ENCODE measurements at places on chromosomes 6 and 20. TPM values are rescaled to one million over a fixed set of nuclear protein-coding genes. Genes with fewer than 3 reads are reported as not detected.
A peak's percentile ranks its signal among the peaks of the same experiment; 100 is the strongest.

DNA sequence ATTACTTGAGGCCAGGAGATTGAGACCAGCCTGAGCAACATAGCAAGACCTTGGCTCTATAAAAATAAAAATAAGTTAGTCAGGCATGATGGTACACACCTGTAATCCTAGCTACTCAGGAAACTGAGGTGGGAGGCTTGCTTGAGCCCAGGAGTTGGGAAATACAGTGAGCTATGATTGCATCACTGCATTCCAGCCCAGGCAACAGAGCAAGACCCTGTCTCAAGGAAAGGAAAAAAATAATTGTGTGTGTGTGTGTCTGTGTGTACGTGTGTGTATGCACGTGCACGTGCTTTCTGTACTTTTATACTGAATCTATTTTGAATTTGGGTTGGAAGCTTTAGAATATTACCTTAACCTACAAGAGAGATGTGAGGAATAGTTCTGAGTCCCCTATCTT, 58.9 kb downstream of the KIZ start:
- no peak overlapping the region for H3K27ac ChIP-seq
- no peak overlapping the region for H3K4me3 ChIP-seq
- H3K27me3 ChIP-seq = no peaks in the 10 kb centered on the region
- no peaks in the 10 kb centered on the region for H3K36me3 ChIP-seq
- peaks cover 4% of the 10 kb centered on the region for H3K4me1 ChIP-seq
- DNase-seq = peak; percentile 18

DNA sequence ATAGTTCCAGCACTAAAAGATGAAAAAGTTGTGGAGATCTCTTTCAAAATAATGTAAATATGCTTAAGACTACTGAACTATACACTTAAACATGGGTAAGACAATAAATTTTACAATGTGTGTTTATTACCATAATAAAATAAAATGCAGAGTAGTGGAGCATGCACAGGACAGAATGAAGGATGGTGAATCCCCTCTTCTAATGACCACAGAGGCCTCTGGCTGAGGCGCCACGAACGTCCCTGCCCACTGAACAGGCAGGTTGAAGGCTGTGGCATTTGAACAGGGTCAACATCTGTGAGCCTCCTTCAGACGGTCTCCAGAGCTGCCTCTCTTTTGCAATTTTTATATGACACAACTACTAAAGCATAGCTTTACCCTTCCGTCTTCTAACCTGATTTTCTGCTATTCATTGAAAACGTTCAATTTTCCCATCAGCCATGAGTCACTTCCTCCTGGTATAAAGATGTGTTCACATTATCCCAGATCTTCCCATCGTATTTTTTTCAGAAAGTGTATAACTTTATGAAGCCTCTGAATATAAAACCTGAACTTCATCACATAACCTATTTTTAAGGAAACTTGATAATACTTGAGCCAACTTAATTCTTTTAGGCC, 37.8 kb downstream of the ADGRF4 start:
- H3K36me3 ChIP-seq = no peaks in the 10 kb centered on the region
- H3K27ac ChIP-seq = no peak overlapping the region
- H3K4me3 ChIP-seq = no peak overlapping the region
- H3K4me1 ChIP-seq = no peaks in the 10 kb centered on the region
- peak; percentile 43 for DNase-seq

- H3K27ac ChIP-seq = no peak overlapping the region
- no peak overlapping the region for H3K4me3 ChIP-seq
- DNase-seq = no peak
- no peaks in the 10 kb centered on the region for H3K4me1 ChIP-seq
Observed at GRCh38 chr6:24060982-24061754, 64.8 kb upstream of the NRSN1 start.

DNA sequence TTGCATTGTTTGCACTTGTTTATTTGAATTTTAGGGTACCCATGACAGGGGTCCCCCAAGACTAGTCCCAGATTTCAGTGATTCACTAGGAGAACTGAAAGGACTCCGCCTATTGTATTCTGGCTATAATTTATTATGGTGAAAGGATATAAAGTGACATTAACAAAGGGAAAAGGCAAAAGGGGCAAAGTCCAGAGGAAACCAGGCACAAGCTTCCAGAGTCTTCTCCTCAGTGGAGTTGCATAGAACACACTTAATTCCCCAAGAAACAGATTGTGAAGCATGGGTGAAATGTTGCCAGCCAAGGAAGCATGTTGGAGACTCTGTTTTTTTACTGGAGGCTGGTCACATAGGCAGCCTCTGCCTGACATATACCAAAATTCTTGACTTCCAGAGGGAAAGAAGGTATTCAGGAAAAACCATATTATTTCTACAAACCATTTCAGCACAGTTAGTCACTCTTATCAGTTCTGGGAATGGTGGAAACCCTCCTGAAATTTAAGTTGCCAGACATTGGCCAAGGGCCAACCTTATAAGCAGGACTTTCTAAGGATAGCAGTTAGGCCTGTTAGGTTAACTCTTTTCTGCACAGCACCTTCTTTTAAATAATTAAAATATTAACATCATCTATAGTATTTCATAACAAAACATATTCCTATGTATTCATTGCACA, 71.8 kb downstream of the FIG4 start:
- peaks cover 2% of the 10 kb centered on the region for H3K4me1 ChIP-seq
- H3K27me3 ChIP-seq = no peaks in the 10 kb centered on the region
- no peak overlapping the region for H3K4me3 ChIP-seq

DNA sequence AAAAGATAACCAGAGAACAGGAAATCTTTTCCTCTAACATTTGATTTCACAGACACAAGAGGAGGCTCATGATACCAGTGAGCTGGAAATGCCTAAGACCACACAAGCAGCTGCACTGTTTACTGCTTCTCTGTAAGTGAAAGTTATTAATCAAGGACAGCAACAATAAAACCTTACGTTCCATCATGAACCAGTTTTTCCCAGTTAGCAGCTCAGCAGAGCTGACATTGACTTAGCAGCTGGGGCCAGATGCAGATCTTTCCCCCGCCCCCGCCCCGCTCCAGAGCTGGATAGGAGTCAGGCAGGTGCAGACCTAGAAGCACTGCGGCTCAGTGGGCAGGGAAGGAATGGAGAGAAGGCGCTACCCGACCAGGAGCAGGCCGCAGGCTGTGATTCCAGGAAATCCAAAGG, 275.2 kb downstream of the GMDS start:
- no peaks in the 10 kb centered on the region for H3K36me3 ChIP-seq
- H3K27ac ChIP-seq = no peak overlapping the region
- H3K27me3 ChIP-seq = no peaks in the 10 kb centered on the region
- DNase-seq = peak; percentile 54
- no peaks in the 10 kb centered on the region for H3K4me1 ChIP-seq
- no peak overlapping the region for H3K4me3 ChIP-seq

DNA sequence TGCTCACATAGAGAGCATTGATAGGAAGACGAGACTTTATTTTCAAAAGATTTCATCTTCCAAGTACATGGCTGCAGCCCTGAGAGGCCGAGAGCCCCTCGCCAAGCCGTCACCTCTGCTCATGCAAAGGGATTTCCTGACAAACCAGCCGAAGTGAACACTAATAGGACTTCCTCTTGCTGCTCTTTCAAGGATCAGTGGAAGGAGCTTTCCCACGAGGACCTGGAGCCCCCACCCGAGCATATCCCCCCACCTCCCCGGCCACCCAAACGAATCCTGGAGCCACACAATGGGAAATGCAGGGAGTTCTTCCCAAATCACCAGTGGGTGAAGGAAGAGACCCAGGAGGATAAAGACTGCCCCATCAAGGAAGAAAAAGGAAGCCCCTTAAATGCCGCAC, 69.3 kb downstream of the PTPN1 start:
- no peak overlapping the region for H3K27ac ChIP-seq
- no peaks in the 10 kb centered on the region for H3K4me1 ChIP-seq
- DNase-seq = no peak
- H3K27me3 ChIP-seq = no peaks in the 10 kb centered on the region
- no peak overlapping the region for H3K4me3 ChIP-seq
- H3K36me3 ChIP-seq = peaks cover 22% of the 10 kb centered on the region

- no peak for DNase-seq
- no peaks in the 10 kb centered on the region for H3K27me3 ChIP-seq
- no peak overlapping the region for H3K4me3 ChIP-seq
- peaks cover 2% of the 10 kb centered on the region for H3K4me1 ChIP-seq
- no peaks in the 10 kb centered on the region for H3K36me3 ChIP-seq
Observed at GRCh38 chr6:144320741-144321140, 35.6 kb downstream of the UTRN start.

GRCh38 chr6:49409951-49410542, 53.0 kb downstream of the MMUT start:
- peak; percentile 36 for DNase-seq
- no peak overlapping the region for H3K4me3 ChIP-seq
- no peak overlapping the region for H3K27ac ChIP-seq
- no peaks in the 10 kb centered on the region for H3K27me3 ChIP-seq

GRCh38 chr20:4607287-4607713, 114.4 kb upstream of the PRND start:
- H3K27ac ChIP-seq = no peak overlapping the region
- no peaks in the 10 kb centered on the region for H3K36me3 ChIP-seq
- H3K4me3 ChIP-seq = no peak overlapping the region
- peak; percentile 81 for DNase-seq
- H3K27me3 ChIP-seq = no peaks in the 10 kb centered on the region
- peaks cover 12% of the 10 kb centered on the region for H3K4me1 ChIP-seq

DNA sequence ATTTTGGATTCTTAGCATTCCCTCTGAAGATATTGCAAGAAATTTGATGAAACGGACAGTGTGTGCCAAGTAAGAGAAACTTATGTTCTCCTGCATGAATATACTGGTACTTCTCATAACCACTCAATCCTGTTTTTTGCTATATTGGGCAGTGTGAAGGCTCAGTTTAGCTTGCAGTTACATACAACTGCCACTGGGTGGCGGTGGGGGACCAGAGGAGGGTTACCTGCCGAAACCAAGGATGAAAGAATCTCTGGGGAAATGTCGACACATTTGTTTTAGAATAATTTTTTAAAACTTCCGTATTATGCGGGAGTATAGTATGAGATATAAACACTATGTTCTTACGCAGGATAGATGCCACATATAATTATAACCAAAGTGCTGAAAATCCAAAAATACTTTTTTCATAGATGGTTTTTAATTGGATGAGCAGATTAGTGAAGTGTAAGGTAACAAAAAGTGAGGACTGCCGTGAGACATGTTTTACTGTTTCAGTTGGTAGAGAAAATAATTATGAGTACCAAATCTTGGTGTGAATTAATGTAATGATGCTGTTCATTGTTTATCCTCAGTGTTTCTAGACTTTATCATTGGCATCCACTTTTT, 9.7 kb downstream of the TRMT11 start:
- H3K4me3 ChIP-seq = no peak overlapping the region
- DNase-seq = peak; percentile 66
- no peaks in the 10 kb centered on the region for H3K4me1 ChIP-seq

GRCh38 chr6:51028276-51028675, 209.6 kb downstream of the TFAP2B start:
- H3K27ac ChIP-seq = no peak overlapping the region
- DNase-seq = no peak
- H3K36me3 ChIP-seq = no peaks in the 10 kb centered on the region
- H3K27me3 ChIP-seq = no peaks in the 10 kb centered on the region
- H3K4me1 ChIP-seq = no peaks in the 10 kb centered on the region
- H3K4me3 ChIP-seq = no peak overlapping the region

DNA sequence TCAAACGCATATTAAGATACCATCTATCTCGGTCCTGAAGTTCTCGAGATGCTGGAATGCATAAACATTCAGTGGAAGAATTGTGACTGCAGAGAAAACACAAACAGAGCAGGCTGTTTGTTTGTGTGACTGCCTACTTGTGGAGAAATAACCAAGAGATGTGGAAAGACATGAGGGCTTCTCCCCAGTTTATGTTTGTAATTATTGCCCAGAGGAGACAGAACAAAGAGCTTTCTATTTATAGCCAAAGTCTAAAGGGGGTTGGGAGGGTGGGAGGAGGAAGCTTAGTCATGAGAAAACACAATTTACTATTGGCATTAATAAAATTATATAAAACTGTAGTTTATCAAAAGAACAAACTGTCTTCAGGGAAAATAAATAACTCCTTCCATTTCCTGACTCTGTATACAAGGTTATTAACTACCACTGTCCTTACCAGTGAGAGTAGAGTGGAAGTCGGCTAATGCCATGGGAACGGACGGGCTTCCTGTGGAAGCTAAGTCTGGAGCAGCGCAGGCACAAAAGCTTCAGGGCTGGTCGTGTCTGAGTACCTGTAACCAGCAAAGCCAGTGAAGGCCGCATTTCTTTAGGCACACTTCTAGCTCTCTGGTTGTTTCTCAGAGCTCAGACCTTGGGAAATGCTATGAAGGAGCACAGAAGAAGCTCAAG, 200.2 kb upstream of the SUPT3H start:
- no peaks in the 10 kb centered on the region for H3K27me3 ChIP-seq
- DNase-seq = peak; percentile 38
- H3K4me1 ChIP-seq = peaks cover 5% of the 10 kb centered on the region
- H3K27ac ChIP-seq = no peak overlapping the region

- no peak for DNase-seq
- H3K27me3 ChIP-seq = no peaks in the 10 kb centered on the region
- H3K27ac ChIP-seq = no peak overlapping the region
- no peak overlapping the region for H3K4me3 ChIP-seq
Observed at GRCh38 chr20:1618954-1619540, 762 bp downstream of the SIRPB1 start.

DNA sequence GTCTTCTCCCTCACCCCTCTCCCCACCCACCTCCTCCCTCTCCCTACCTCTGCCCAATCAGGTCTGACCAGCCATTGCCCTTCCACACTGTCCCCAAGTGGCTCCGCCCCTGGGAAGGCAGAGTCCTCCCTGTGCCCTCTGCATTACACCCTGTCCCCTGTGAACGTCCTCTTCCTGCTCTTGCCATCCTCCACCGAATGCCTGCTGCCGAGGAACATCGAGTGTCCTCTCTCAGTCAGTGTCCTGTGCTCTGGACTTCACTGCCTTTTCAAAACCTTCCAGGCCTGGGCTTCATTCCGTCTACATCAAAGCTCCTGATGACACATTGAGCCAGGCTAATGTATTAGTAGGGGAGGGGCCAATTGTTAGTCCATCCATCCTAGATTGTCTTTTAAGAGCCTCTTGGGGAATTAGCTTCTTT, 3.3 kb upstream of the PACSIN1 start:
- no peak overlapping the region for H3K4me3 ChIP-seq
- no peaks in the 10 kb centered on the region for H3K36me3 ChIP-seq
- peaks cover 2% of the 10 kb centered on the region for H3K4me1 ChIP-seq
- peaks cover 22% of the 10 kb centered on the region for H3K27me3 ChIP-seq
- H3K27ac ChIP-seq = no peak overlapping the region

Gene BMP5
- total RNA-seq = 1.0 TPM

Gene DEFB132
- not detected for total RNA-seq

Gene CST4
- total RNA-seq = 0.17 TPM

Gene KLHDC3
- total RNA-seq = 72.2 TPM

Gene RAB23
- 68.0 TPM for total RNA-seq

Gene SPINT3
- not detected for total RNA-seq

Gene IRF4
- under 0.01 TPM for total RNA-seq

Gene SPAG4
- 8.5 TPM for total RNA-seq

Gene KCNK15
- 4.1 TPM for total RNA-seq

Gene HINT3
- total RNA-seq = 28.8 TPM

Gene TUBE1
- 48.6 TPM for total RNA-seq

Gene MAPK13
- 7.6 TPM for total RNA-seq

Gene MYT1
- not detected for total RNA-seq

Gene SIRPB1
- total RNA-seq = 0.17 TPM

Data from fibroblast of lung (primary cell).